ENCODE measurements at places on chromosomes 7 and 10.

DNA sequence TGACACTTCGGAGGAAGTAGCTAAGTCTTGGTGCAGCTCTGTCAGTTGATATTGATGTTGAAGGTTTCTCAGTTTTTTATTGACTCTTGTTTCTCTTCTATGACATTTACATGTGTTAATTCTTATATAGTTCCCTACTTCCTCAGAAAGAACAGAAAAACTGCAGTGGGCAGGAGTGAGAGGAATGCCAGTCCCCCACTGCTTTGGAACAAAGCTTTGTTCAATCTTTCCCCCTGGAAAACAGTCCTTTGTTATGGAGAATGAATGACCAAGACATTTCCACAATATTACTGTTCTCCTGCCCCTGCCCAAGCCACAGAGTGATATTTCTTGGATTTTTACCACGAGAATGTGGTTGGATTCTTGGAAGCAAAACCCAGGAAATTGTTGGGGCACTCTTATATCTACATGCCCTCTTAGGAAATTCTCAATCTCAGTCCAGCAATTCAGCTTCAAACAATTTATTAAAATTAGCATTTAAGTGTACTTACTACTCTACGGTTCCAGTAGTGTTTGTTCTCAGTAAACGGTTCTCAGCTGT, 258.0 kb upstream of the KCND2 start:
- no peak for DNase-seq

DNA sequence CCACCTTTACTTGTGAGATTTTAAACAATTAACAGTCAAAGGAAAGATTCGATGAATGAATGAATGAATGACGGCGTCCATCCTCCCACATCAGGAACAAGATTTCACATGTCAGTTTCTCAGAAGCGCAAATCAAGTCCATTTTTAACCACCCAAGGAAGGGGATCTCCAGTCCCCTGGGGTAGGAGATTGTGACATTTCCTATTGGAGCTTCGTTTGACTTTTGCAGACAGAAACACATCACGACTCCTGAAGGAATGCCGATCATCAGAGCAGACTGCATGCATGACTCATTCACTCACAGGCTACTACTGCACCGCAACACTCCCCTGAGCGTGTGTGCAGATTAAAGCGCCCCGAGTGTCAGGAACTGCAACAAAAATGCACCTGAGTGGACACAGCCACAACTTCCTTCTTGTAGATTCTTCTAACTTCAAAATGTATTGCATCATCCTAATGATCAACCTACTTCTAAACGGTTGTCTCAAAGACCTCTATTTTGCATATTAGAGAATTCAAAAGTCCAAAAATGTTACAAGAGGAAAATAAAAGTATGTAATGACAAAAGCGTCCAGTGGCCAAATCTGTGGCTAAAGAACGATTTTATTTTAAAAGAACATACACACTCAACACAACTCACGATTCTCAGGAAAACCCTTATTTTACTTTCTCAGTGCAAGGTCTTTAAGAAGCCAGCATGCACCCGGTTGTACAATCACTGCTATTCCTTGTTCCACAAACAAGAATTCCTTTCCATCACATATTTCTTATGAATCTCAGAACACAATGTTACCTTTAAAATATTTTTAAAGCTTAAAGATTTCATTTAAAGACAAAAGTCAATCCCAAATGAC, 172.6 kb downstream of the FAM107B start:
- DNase-seq, result peak; percentile 35

DNA sequence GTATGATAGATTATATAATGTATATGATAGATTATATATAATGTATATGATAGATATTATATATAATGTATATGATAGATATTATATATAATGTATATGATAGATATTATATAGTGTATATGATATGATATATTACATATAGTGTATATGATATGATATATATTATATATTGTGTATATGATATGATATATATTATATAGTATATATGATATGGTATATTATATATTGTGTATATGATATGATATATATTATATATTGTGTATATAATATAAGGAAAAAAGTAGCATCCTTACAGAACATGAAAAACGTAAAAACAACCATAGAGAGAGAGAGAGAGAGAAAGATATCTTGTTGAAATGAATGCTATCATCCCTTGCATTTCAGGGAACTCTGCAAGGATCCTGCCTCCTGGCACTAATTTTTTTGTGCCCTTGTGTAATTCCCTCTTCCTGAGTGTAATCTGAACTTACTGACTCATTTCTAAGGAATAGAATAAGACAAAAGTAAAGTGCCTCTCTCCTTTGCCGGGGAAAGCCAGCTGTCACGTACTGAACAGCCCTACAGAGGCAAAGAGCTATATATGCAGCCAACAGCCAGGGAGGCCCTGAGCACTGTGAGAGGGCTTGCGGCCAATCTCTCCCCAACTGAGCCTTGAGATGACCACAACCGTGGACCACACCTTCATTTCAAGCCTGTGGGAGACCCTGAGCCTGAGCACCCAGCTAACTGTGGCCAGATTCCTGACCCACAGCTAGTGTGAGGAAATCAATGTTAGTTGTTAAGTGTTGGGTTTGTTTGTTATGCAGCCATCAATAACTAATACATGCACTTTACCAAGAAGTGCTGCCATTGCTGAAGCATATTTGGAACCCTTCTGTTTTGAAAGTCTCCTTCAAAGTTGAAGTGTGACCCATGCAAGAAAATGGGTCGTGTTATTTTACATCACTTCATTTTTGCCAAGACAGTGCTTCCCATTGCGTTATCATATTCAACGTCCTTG, 61.1 kb upstream of the EZH2 start:
- DNase-seq, result no peak

- DNase-seq, result no peak
These were observed 65.9 kb downstream of the DGKB start for GRCh38 chr7:14836571-14837189.

- no peak for DNase-seq
These were observed 620 bp downstream of the ZNF117 start for GRCh38 chr7:64990216-64990615.

GRCh38 chr10:71363936-71364335, 32.8 kb upstream of the CDH23 start:
- no peak for DNase-seq

DNA sequence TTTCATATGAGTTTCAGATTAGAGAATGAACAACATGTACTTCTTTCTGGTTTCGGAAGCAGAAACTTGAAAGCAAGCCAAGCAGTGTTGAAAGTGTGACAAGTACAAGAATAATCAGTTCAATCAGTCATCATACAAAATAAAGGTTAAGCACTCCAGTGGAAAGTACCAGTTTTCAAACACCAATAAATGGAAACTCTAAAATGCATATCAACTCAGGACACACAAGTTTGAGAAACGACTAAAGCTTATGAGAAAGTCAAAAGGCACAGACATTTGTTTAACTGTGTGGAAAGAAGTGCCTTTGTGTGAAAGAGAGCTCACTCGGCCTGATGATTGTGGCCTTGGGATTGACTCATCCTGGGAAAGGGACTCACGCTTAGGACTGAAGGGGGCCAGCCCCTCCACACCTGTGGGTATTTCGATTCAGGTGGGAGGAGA, 60.6 kb upstream of the AKR1C1 start:
- no peak for DNase-seq

- no peak for DNase-seq
These were observed 42.1 kb downstream of the MGMT start for GRCh38 chr10:129509155-129509554.

DNA sequence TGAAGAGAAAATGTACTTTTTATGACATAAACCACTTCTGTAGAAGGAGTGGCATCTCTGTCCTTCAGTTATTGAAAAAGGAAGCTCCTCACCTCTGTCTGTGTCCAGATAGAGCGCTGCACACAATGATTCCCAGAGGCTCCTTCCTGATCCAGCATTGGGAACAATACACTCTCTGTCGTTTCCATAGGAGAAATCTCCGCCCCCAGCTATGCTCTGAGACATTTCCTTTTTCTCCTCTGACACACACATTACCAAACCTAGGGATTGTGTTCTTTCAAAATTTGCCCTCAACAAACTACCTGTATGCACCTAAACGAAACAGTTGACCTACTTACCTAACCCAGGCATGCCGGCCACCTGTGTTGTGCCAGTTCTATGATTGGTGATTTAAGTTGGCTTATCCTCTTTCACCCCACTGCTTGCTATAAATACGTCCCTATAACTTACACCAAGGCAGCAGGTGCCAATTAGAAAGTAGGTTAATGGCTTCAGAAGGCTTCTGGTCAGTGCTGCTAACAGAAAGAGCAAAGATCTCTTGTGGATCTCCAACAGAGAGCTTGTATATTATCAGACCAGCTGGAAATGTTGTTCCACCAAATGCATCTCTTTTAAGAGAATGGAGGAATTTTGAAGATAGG, 140.1 kb upstream of the JCAD start:
- DNase-seq, result no peak

DNA sequence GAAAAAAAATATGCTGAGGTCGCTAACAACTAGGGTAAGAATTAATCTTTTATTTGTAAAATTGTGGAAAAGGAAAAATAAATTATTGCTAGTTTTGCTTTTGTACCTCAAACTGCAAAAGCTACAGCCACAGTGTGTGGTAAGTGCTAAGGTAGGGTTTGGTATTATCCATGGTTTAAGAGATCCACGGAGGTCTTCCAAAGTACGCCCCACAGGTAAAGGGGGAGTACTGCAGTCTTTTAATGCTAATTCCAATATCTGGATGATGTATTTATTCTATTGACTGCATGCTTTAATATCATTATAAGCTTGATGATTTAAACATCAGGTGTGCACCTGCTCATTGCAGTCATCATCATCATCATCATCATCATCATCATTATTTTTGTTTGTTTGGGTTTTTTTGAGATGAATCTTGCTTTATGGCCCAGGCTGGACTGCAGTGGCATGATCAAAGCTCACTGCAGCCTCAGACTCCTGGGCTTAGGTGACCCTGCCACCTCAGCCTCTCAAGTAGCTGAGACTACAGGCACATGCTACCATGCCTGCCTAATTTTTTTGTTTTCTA, 38.4 kb upstream of the BMS1 start:
- DNase-seq, result no peak

GRCh38 chr7:99693427-99694200, 13.8 kb upstream of the CYP3A5 start:
- no peak for DNase-seq

DNA sequence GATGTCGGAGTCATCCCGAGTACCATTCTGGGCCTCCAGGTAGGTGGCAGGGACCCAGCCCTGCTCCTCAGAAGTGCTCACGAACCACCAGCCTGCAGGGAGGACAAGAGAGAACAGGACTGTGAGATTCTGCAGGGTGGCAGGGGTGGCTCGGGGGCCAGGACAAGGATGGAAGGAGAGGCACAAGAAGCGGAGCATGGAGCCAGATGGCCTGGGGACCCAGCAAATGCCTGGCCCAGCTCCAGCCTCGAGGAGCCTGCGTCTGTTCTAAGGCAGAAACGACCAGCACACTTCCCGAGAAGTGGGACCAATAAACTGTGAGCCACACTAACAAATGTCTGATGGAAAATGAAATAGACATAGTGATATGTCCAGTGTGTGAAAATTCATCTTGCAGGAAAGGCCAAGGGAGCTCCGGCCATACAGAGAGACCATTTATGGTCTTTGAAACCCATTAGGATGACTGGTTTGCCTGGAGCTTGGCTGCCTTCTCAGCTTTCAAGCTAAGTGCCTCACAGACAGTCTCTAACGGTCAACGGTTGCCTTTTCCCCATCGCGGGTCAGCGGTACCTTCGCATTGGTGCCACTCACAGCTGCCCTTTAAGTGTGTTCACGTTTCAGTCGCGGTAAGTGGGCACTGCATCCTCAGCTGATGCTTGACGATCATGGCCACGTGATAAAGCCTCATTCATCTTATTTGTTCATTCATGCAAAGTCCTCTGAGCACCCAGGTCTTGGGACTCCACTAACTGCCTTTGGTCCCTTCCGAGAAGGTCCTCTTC, 133.8 kb downstream of the NEURL1 start:
- no peak for DNase-seq

DNA sequence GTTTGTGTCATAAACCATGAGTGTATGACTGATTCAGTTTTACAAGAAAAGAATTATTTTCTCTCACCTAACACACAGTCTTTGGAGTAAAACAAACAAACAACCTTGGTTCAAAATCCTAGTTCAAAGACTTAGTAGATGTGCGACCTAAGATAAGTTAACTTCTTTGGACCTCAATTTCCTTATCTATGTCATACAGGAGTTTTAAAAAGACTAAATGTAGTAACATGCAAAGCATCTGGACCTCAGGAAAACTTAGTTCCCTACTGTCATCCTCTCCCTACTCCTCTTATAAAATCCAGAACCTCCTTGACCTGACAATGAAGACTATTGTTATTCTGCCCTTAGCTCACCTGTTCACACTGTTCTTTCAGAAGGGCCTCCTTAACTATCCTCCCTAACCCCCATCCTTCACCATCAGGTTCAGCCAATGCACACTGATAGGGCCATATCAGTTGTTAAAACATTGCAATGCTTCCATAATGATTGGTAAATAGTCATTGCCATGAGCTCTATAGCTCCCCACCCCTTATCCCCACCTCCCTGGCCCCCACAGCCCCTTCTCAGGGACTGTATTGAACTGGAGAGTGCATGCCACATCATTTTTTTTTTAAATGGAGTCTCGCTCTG, 28.8 kb upstream of the CCNJ start:
- DNase-seq, result no peak

DNA sequence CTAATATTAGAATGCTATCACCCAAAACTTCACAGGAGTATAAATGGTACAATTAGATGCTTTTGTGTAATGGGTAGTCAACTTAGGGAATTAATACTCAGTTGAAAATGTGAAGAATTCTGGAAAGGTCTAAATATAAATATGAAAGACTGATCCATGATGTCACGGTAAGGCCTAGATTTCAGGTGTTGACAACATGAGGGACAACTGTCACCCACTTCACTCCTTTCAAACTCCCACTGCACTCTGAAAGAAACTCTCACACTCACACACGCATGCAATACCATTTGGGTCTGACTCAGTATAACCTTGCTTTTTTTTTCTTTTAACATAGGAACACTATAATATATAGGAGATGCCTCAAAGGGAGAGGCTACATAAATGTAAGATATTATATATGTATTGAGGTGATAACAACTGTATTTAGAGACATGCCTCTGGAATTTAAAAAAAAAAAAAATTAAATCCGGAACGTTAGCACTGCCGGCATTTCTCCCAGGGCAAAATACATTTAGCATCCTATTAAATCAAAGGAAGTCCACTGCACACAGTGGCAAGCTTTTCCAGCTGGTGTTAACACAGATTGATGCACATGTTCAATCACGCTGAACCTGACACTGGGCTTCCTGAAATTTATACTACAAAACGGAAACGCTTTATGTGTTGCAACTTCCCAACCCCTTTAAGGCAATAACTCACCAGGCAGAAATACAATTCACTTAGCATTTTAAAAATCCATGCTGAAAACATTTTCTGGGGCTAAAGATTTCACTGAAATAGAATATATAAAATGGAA, 74.9 kb downstream of the RSU1 start:
- DNase-seq, result no peak

All from activated gamma-delta T cell treated with anti-CD3 and anti-CD28 coated beads, Interleukin-2, amount 50 U/mL, for 16 hours (primary cell).